ENCODE measurements at places on chromosomes 1 and 21.

- DNase-seq: no peak
Measured at GRCh38 chr1:30417001-30417700, 306.2 kb downstream of the MATN1 start.

DNA sequence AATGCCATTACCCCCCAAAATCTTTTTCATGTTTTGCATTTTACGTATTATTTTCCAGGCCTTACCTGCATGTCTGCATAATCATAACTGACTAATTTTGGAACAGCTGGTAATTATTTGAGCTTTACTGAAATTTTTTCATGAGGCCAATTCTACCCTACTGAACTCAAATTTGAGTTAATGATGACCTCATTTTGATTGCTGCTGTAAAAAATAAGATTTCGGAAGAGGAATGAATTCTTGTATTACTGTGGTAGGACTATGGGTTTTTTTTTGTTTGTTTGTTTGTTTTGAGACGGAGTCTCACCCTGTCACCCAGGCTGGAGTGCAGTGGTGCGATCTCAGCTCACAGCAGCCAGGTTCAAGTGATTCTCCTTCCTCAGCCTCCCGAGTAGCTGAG is 2.6 kb upstream of the METTL18 start:
- no peak for DNase-seq

DNA sequence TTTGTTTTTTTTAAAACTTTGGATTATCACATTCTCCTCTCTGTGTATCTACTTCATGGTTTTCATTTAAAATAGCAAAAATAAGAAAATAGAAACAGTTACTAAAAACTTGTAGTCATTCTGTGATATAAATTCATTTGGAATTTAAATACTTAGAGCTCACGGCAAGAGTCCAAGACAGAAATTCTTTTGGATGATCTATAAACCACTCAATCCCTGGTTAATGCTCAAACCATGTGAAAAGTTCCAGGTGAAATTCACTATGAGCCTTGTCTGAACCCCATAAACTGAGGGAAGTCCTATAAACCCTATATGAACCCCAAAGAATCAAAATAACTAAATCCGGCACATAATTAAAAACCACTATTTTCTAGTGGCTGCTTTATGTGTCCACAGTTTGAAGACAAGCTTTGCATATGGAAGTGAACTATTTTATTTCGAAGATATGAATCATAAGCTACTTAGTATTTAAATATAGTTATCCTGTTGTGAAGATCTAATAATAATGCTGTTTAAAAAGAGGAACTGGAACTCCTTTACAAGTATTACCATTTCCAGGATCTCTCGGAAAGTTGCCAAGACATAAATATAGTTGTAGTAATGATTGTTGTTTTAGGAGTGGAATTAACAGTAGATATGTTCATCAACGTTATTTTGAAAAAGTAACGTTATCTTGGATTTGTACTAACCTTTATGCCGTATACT is 163.5 kb downstream of the NFIA start:
- no peak for DNase-seq

DNA sequence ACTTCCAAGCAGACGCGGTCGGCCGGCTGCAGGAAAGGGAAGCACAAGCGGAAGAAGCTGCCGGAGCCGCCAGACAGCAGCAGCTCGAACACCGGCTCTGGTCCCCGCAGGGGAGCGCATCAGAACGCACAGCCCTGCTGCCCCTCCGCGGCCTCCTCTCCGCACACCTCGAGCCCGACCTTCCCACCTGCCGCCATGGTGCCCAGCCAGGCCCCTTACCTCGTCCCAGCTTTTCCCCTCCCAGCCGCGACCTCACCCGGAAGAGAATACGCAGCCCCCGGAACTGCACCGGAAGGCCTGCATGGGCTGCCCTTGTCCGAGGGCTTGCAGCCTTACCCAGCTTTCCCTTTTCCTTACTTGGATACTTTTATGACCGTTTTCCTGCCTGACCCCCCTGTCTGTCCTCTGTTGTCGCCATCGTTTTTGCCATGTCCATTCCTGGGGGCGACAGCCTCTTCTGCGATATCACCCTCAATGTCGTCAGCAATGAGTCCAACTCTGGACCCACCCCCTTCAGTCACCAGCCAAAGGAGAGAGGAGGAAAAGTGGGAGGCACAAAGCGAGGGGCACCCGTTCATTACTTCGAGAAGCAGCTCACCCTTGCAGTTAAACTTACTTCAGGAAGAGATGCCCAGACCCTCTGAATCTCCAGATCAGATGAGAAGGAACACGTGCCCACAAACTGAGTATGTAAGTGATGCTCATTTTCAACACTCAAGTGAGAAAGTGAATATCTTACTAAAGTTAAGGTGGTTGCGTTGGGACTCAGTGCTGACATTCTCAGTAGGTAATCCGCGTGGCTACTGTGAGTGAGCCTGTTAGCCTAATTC is 25.5 kb downstream of the UTS2 start:
- no peak for DNase-seq

DNA sequence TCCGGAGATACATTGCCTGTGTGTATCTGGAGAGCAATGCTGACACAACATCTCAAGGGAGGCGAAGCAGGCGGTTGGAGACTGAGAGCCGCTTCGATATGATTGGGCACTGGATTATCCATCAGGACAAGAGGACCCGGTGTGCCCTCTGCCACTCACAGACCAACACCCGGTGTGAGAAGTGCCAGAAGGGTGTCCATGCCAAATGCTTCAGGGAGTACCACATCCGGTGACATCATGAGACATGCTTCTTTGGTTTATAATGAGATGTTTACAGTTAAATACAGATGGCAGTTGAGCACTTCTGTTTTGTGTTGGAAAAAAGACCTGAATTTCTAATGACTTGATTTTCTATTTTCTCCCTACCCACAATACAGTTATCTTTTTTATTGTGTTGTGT is 12.1 kb downstream of the PGBD2 start:
- DNase-seq: no peak

GRCh38 chr1:222877854-222878253 is 63.0 kb downstream of the DISP1 start:
- no peak for DNase-seq

DNA sequence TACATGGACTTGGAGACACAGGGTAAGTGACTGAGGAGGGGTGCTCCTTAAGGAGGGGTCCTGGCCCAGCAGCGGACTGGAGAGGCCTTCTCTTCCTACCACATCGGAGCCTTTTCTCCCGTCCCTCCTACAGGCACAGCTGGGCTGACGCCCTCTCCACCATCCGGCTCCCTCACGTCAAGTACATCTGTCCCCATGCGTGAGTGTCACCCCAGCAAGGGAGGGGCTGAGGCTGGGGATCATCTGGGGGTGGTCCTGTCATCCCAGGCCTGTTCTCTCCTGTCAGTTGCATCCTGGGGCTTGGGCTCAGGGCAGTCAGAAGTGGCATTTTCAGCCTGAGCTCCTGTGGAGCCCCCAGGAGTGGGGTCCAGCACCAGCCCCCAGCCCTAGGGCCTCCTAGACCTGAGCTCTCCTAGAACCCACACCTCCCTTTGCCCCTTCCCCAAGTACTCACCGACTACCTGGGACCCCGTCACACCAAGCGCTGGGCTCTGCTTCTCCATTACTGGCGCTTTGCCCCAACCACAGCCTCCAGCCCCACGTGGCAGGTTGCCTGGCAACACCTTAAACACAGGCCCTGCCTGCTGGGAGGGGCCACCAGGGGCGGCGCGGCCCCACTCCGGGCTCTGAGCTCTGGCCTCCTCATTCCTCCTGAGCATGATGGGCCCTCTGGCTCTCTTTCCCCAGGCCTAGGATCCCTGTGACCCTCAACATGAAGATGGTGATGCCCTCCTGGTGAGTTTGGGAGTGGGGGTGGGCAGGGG is 2.3 kb downstream of the LYPLA2 start:
- DNase-seq: no peak

DNA sequence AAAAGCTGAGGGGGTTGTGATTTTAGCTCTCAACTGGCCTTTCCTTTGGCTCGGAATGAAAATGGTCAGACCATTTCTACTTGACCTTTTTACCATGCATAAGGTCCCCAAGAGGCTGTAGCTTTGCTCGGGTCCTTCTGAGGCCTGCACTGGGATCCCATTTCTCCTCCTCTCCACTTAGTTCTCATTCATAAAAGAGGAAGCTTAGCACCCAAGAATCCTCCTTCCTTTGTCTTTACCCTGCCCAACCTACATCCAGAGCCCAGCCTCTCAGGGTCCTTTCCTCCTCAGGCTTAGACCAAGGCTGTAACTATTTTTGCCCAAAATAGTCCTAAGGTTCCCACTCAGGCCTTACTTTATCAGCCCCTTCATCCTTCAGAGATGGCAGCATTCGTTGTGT is 6.0 kb upstream of the SLC27A3 start:
- no peak for DNase-seq

- DNase-seq: no peak
Measured at GRCh38 chr1:168626326-168626725, 49.9 kb downstream of the XCL1 start.

DNA sequence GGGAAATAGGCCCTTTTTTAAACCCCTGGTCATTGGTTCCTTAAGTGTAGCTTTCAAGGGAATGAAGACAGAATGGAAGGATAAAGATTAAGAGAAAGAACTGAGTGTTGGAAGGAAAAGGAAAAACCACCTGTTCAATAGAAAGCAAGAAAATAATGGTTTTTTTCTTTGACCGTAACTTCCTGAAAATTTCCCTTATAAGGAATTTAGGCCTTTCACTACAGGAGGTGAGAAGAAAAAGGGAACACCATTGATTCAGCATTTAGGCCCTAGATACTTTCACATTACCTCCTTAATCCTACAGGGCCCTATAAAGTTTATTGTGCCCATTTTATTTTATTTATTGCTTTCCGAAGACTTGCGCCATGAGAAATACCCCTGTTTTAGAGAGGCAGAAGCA is 18.9 kb downstream of the KPNA6 start:
- DNase-seq: no peak

DNA sequence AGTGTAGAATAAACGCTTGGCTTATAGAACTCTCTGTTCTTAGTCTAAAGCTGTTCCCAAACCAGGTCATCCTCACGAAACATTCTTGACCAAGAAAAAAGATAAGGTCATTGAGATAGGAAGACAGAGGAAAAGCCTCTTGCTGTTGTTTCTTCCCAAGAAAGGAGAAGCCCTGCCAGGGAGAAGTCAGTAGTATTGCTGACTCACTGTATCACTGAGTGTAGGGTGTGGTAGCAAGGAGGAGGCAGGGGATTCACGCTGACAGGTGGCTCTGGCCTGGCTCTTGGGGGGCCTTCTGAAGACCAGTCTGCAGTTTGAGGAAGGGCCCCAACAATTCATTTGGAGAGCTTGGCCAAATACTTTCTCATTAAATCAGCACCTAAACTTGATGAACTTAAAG is 97.8 kb downstream of the CD247 start:
- DNase-seq: no peak

- DNase-seq: no peak
Measured at GRCh38 chr21:37082375-37082774, 9.3 kb downstream of the TTC3 start.

- no peak for DNase-seq
Measured at GRCh38 chr1:94438692-94439276, 20.6 kb downstream of the ABCD3 start.

DNA sequence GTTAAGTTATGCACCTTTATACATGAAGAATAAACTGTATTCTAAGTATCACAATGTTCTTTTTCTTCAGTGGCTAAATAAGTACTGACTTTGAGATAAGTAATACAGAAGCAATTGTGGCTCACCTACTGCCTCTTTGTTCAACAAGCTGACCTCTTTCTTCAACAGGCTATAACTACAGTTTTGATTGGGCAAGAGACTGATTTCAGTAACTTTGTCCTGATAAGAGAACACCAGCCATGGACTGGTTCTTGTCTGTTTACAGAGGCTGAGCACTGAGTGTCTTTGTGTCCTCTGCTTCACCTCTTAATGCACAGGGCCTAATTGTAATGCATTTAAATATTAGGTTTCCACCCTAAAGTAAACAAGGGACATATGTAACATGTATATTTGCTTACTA is 34.6 kb upstream of the PDE4B start:
- DNase-seq: no peak

- no peak for DNase-seq
Measured at GRCh38 chr1:7121622-7121988, 336.4 kb downstream of the CAMTA1 start.
